ENCODE measurements at places on chromosomes 12 and 14.

GRCh38 chr12:114404926-114405518, 922 bp downstream of the TBX5 start:
- DNase-seq, result no peak

DNA sequence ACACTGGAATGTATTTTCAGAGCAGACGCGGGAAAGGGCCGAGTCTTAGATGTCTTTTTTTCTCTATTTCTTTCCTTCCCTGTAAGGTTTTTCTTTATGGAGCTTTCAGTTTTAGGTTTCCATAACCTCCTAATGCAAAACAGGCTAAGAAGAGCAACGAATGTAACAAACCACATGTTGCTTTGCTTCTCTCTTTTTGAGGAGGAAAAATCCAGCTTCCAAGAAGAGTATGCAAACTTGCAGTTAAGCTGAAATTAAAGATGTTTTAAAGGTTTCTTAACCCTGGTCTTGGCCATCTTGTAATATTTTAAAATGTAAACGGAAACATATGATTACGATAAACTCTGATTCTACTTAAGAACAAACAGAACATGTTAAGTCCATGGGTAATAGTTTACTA, 86.9 kb downstream of the PRICKLE1 start:
- DNase-seq, result no peak

DNA sequence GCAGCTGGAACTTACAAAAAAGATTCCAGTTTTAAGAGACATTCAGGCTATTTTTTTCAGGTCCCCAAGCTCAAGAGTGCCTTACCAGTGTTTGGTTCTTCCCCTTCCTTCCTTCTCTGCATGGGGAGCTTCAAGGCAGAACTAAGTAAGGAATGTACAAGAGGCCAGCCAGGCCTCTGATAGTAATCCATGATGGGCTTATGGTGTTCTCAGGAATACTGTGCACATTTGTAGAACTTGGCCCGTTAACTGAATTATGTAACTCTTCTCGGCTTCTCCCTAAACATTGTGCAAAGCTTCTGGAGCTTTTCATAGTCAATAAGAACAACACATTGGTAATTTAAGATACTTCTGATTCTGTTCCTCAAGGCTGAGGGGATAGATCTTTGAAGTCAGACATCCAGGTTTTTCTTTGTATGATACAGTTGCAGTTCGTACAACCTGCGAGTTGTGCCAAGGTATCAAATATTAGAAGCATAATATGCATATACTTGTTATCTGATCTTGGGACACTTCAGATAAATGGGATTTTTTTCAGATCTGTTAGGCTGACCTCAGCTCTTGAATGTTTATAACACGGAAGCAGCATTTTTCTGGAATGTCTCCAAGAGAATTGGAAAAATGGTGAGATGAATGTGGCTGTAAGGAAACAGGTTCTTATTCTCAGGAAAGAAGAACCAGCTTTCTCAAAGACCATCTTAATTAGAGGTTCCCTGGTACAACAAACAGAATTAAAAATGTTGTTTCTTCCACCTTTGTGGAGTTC, 148.6 kb downstream of the ANO4 start:
- no peak for DNase-seq

GRCh38 chr12:71682466-71682865, 3.4 kb upstream of the TMEM19 start:
- no peak for DNase-seq

GRCh38 chr12:107091989-107092641, 1.2 kb downstream of the CRY1 start:
- DNase-seq, result peak; percentile 92

GRCh38 chr12:130335517-130336392, 1.9 kb upstream of the PIWIL1 start:
- DNase-seq, result peak; percentile 29

- DNase-seq, result no peak
Measured at GRCh38 chr12:116528498-116528897, 30.7 kb upstream of the MAP1LC3B2 start.

- DNase-seq, result no peak
Measured at GRCh38 chr14:98138666-98139065, 1133.3 kb downstream of the BCL11B start.

DNA sequence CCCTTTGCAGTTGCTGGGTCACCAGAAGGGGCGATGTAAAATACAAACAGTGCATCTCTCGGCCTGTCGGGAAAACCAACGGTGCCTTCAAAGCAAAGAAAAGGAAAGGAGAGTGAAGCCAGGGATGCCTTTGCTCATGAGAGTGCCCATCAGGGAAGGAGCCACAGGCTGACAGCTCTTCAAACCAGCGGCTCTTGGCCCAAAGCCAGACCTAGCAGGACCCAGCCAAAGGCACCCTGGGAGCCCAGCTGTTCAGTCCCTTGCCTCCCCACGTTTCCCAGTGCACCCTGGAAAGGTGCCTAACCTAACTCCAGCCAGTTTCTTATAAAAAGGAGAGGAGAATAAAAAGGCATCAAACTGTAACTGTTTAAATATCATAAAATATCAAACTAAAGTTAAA, 29.2 kb downstream of the PRMT8 start:
- no peak for DNase-seq

DNA sequence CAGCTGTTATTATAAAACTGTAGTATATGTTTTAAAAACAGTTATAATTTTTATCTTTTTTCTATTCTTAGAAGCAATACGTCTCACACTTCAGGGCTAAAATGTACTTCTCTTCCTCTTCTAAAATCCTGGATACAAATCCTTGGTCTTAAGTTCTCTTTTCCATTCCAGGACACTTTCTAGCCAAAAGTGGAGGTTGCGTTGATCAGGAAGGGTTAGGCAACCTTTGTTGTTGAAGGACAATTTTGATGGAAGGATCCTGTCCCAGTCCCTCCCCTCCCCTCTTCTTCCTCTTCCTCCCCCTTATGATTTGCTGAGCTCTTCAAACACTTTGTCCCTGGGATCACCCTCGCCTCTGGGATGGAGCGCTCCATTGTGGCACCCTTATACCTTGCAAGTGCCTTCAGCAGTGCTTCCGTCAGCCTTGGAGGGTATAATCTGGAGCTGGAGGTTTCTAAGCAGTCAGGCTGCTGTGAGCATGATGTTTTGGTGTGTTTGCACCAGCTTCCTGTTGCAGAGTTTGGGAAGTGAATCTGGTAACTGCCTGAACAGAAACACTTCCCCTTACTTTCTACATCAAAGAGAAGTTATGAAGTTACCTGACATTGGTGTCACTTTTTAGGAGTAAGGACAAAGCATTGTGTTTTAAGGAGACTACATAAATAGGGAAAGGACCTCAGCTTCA, 87.4 kb upstream of the SLC38A2 start:
- DNase-seq, result no peak

DNA sequence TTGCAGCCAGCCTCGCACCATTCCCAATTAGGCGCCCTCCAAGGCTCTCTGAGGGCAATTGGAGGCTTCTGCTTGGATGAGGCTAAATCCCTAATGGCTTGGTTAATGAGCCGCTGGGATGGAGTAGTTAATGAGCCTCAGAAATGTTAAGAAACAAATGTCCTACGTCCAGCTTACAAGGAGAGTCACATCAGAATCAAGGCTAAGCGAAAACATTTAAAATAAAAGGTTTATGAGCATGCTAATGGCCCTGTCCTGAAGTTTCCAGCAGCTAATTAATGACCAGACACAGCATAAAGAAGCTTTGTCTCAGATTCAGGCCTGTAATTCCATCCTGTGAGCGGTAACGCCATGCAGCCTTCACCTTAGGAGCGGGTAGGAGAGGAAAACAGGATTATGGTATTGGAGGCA, 200.7 kb upstream of the BCL2L14 start:
- no peak for DNase-seq

GRCh38 chr14:56585461-56586084, 6.0 kb downstream of the TMEM260 start:
- no peak for DNase-seq

GRCh38 chr14:87615822-87616679, 376.9 kb downstream of the GALC start:
- peak; percentile 11 for DNase-seq

GRCh38 chr12:125114365-125115141, 49.3 kb downstream of the AACS start:
- no peak for DNase-seq

DNA sequence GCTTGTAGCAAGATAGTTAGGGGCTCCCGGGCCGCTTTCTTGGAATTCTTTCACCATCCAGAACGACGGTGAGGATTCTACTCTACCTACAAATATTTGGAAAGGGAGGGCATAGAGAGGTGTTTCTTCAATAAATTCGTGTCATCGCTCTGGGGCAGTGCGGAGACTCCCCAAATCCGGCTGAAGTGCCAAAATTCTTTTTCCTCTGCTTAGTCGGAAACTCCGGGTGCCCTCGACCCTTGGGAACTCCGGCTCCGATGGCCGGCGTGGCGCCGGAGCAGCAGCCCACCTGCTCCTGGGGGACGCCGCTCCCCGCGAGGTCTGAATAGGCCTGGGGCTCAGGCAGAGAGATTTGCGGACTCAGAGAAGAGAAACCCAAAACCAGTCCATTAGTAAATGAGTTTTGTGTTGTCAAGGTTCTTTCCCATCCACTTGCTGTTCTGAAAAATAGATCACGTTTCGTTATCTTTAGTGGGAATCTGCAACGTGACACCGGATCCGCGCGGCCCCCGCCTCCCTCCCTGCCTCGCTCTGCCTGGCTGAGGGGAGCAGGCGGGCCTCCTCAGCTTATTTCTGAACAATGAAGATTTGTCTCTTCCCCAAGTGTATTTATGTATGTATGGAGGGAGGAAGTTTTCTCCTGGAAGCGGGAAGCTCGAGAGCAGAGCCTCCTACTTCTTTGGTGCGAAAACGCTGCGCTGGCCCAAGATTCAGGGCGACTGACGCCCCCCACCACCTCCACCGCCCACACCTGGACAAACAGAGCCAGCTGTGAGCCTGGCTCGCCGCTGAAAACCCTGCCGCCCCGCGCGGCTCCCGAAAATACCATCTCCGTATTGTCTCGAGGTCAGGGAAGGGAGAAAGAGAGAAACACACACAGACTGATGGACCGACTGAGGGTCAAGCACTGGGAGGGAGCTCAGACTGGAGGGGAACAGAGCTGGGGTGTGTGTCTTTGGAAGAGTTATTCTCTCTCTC, 3.7 kb upstream of the SIX1 start:
- DNase-seq, result no peak

GRCh38 chr14:51500776-51501175, 150.9 kb upstream of the FRMD6 start:
- no peak for DNase-seq

GRCh38 chr12:5963515-5963914, 18.5 kb upstream of the ANO2 start:
- DNase-seq, result no peak

Data from large intestine (tissue), 12 donors.